GM03348 (cell line): ENCODE measurements at places on chromosomes 1 and 21.

DNA sequence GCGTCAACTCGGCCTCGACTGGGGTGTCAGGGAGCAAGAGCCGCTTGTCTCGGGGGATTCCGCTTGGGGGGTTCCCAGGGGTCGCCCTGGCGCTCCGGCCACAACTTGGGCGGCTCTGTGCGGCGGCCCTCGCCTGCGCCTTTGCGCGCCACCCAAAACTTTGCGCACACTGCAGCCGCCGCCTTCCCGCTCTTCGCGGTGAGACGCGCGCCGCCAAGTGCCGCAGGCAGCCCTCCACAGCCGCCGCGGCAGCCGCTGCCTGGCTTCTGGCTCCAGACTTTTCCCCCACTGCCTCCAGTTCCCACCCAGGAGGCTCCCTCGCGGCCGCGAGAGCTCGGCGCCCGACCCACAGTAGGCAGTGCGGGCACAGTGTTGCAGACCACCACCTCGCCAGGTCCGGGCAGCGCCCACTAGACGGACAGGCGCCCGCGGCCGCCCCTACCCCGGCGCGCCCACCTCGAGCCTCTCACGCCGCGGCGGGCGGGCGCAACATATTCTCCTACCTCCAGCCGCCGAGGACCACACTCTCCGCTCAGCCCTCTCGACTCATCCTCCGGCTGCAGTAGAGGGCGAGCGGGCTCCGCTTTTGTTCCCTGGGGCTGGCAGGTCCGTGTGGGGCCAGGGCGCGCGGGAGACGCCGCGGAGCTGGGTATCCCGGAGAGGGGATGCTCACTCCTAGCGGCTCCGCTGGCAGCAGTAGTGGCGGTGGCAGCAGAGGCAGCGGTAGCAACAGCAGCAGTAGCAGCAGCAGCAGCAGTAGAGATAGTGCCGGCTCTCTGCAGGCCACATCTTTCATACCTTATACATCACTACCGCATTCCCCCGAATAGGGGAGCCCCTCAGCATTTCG is 296.6 kb downstream of the OMA1 start:
- peak; percentile 59 for DNase-seq

DNA sequence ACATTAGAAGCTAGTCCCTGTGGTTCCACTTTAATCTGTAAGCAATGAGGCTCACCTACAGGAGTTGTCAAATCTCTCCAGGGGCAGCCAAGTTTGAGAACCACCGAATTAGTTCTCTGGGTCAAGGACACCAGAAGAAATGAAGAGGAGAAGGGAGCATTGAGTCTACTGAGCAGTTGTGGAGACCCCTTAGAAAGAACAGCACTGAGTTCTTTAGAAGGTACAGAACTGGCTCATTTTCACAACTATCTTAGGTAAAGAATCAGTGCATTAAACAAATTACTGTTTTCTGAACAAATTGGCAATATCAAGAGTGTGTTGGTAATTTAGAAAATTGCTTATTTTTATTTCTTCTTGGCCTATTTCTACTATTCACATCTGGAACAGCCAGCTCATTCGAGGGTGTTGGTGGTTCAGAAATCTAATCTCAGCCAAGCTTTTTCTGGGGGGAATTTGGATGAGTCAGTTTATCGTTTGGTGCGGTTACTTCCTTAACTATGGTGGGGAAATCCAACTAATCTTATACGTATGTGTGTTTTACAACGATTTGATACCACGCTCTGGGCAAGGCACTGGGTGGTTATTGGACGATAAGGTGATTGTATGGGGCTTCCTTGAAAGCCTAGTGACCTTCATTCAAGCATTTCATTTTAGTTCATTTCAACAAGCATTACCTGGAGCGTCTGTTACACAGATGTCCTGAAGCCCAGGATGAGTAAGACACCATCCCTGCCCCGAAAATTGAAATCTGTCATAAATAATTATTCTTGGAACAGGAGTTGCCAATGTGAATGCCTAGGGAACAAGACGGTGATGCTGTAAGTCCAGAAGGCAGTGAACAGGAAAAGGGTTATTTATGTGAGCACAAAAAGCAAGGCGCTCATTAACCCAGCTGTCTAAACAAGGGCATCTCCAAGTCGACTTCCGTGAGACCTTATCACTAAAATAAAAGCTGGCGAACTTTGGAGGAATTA is 52.0 kb upstream of the TMPRSS2 start:
- DNase-seq = peak; percentile 72

DNA sequence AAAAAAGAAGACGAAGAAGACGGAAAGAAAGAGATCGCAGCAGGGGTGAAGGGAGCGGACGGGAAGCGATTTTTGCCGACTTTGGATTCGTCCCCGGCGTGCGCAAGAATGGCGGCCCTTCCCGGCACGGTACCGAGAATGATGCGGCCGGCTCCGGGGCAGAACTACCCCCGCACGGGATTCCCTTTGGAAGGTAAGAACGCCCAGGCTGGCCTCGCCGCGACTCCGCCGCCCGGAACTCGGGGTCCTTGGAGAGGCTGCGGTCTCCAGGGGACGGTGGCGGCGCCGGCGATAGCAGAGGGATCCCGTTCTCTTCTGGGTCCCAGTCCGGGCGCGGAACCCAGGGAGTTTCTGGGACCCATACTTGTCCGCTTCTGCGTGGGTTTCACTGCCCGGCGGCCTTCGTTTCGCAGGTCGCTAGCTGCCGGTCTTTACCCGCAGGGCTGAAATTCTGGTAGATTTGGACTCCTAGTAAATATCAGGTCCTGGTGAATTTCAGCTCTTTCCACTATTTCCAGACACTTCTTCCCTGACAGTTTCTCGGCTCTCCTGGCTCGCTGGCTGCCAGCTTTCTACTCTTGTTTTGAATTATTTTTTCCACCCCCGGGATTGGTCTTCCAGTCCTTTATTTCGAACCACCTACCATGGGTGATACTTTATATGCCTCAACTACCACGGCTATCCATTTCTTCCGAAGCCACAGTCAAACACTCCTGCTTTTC is 1.0 kb downstream of the PAX7 start:
- no peak for DNase-seq

DNA sequence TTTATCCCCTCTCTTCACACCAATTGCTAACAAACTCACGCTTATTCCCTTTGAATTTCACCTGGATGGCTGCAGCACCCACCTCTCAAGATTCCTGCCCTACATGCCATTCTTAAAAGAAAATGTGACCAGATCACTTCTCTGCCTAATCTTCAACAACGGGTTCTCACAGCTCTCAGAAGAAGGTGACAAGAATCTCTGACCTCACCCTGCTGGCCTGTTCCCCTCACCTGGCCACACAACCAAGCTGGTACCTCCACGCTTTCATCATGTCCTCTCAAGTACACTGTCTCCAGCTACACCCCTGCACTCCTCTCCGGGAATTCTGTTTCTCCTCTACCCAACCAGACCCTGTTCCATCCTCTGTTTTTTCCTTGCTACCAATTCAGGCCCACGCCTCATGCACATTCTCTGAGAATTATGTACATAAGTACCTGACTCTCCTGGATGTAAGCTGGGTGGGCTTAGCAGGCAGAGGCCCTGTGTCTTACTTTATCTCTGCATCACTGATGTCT is 5.9 kb upstream of the LSS start:
- no peak for DNase-seq

GRCh38 chr1:90000934-90001676 is 6.2 kb downstream of the ZNF326 start:
- DNase-seq = no peak

DNA sequence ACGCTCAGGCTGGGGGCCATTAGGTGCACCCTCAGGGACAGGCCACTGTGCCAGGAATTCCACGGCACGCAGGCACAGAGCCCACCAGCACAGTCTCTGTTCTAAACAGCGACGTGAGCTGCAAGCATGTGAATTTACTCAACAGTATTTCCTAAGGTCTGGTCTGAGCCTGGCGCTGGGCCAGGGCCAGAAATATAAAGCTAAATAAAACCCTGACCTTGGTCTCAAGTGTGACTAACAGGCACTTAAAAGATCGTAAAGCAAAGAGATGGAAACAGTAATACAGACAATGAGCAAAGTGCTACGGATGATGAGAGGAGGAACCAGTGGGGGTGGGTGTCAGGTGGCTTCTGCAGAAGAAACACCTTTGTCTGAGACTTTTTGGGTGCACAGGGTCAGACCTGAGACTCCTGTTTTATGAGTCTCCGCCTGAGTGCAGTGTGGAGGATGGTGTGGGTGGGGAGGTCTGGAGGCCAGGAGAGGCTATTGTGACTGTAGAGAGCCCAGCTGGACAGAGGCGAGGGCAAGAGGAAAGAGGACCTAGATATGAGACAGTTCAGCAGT is 53.4 kb upstream of the EDN2 start:
- DNase-seq = peak; percentile 72

DNA sequence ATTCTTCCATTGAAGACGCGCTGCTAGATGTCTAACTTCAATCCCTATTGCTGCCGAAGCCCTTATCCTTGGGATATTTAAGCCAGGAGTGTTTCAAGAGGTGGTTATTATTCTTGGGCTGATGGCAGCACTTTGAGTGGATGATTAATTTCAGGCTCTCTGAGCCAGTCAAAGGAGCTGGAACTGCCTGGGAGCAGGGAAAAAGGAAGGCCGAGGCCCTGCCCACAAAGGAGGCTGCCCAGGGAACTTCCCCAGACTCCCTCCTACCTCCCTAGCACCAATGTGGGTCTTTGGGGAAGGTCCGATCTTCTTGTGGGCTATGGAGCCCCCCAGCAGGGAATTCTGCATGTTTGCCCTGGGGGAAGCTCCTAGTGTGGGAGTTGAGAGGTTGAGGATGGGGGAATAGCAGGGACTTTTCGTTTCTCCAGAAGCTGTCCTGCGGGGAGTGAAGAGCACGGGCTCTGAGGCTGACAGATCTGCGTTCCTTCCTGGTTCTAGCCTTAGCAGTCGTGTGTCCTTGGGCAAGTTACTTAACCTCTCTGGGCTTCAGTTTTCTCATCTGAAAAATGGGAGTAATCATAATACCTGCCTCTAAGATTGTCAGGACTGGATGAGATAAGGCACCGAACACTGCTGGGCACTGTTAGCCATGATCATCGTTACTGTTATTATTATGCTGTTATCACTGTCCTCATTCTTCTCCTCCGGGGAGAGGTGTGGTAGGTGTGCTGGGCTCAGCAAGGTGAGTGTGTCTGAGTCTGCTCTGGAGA is 6.3 kb downstream of the KCNQ4 start:
- DNase-seq = no peak

DNA sequence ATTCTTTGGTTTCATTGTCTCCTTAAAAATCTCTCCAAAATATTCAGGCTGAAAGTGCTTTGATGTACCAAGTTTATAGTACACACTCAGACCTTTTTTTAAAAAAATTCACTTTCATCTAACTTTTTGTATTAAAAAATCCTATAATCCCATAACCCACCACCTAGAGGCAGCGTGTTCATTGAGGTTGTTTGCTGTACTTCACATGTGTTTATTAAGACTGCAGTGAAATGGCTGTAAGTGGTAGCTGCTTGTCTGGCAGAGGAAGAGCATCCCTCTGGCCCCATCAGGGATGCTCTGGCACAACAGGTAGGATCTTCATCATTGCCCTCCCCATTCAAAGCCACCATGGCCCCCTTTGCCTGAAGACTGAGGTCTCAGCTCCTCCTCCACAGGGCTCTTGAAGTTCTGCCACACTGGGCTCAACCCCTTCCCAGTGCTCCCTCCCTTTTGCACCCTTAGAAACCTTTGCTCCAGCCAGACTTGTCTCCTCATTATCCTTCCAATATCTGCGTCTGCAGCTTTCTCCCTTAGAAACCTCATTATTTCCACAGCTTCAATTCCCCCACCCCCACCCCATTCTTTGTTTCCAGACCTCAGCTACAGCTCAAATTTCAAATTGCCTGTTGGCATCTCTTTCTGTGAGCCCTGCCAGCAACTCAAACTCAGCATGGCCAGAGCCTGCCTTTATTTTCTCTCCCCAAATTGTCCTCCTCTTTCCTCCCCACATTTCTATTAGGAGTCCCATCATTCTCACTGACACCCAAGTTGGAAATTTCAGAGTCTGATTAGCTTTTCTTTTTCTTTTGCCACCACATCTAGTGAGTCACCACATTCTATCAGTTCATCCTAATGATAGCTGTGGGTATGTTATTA is 369.6 kb upstream of the USP24 start:
- peak; percentile 50 for DNase-seq

- peak; percentile 75 for DNase-seq
Measured at GRCh38 chr1:234065794-234066447, 161.4 kb downstream of the SLC35F3 start.
